T-helper 2 cell (primary cell): ENCODE measurements at places on chromosomes 6 and 20.

- no peak for DNase-seq
These were observed 6.8 kb downstream of the SLC17A9 start for GRCh38 chr20:62959101-62959971.

DNA sequence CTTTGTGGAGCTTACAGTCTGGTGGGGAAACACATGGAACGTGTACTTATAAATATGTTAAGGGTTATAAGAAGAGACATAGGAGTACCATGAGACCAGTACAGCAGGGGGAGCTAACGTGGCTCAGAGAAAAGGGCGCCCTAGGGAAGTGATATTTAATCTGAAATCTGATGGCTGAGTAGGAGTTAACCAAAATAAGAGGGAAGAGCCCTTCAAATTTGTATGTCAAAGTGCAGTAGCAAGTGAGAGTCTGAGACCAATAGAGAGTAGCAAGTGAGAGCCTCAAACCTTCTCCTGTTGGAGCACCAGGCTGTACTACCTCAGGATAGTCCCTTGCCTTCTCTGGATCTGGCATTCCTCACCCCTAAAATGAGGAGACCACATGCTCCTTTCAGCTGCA lies 6.1 kb upstream of the PKIG start:
- no peak for DNase-seq

DNA sequence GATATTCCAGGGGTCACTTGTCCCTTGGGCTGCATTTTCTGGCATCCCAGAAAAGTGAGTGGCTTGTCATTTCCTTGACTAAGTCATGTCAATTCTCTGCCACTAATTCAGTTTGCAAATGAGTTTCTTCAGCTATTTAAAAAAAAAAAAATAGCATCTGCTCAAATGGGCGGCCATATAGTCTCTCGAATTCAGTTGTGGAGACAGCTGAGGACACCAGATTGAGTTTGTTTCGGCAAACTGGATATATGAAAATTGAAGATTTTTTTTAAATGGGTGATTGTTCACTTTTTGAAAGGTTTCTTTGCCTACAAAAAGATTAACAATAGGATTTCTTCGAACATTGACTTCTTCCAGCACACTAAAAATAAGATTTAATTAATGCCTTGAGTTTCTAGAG lies 96.3 kb upstream of the TIAM2 start:
- DNase-seq, result no peak

DNA sequence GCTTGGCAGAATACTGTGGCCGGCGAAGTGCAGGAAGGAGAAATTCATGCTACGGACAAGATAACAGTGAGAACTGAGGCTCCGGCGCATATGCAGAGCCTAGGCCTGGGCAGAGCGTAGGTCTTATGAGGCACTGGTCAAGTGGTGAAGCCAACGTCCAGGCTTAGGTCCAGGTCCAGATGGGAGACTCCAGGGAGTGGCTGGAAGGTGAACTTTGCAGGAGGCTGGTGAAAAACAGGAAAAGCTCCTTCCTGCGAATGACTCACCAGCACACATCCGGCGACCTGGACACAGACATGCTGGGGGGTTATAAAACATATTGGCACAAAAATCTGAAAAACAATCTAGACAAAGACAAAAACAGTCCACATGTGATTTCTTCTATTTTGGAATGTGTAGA lies 15.4 kb downstream of the C6orf141 start:
- DNase-seq, result no peak

- DNase-seq, result no peak
These were observed 13.4 kb downstream of the C20orf173 start for GRCh38 chr20:35515949-35516645.

- no peak for DNase-seq
These were observed 153.4 kb downstream of the CDC5L start for GRCh38 chr6:44540881-44541280.

- no peak for DNase-seq
These were observed 1760.2 kb upstream of the DEFB115 start for GRCh38 chr20:29497261-29497671.

DNA sequence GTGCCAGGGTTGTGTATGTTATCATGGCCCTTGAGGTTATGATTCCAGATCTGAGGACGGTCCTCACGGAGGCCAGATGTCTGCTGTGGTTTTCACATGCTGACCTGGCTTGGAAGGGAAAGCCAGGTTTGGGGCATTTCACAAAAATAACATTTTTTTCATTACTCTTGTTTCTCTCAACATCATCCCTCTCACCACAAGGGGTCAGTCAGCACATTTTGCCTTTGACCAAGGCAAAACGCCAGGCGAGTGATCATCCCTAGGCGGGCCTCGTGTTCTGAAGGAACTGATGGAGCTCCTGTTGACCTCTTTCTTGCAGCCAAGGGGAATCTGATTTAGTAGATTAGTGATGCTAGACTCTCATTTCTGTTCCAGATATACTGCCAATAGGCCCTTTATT lies 133.5 kb downstream of the TBC1D7 start:
- no peak for DNase-seq

DNA sequence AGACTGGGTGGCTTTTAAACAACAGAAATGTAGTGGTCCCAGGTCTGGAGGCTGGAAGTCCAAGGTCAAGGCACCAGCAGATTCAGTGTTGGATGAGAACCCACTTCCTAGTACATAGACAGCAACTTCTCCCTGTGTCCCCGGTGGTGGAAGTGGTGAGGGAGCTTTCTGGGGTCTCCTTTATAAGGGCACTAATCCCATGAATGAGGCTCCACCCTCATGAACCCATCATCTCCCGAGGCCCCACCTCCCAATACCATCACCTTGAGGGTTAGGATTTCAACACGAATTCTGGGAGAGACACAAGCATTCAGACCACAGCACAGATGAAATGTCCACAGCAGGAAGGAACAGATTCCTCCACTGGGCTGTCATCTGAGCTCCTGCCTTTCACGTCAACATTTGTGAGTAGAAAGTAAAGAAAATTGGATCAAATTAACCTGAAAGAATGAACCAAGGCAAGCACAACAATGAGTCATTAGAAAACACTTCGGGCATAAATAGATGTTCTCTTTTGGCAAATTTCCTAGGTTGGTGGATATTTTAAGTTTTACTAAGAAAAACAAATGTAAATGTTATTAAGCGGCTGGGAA lies 130.7 kb downstream of the RNASET2 start:
- DNase-seq, result no peak

- DNase-seq, result no peak
These were observed 180.7 kb upstream of the UST start for GRCh38 chr6:148565930-148566663.

GRCh38 chr6:149267072-149267471 lies 50.4 kb upstream of the TAB2 start:
- no peak for DNase-seq

DNA sequence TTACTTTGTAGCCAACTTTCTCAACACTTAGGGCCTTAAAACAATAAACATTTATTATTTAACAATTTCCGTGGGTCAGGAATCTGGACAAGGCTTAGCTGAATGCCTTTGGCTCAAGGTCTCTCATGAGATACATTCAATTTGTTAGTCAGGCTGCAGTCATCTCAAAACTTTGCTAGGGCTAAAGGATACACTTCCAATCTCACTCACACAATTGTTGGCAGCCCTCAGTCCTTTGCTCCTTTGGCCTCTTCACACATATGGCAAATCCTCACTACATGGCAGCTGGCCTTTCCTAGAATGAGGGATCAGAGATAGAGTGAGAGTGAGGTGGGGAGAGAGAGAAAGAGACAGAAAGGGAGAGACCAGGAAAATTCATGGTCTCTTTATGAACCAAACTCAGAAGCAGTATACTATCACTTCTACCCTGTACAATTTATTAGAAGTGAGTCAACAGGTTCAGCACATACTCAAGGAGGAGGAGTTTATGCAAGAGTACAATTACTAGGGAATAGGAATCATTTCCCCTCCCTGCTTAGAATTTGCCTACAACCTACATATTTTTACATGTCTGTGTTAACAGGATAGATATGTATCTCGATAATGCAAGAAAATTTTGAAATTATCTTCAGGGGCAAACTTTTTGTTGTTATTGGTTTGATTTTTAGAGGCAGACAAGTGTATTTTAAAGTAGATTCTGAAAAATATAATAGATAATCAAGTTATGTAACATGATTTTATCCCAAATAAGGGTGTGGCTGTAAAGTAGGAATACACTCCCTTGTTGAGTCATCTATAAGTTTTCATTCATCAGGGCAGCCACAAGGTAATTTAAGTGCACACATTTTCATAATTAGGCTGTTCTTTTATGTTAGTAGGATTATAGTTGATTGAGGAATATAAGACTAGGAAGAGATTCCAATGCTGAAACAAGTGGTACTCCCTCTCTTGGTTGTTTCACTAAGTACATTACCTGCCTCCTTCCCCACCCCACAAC lies 85.9 kb upstream of the HMGCLL1 start:
- no peak for DNase-seq

DNA sequence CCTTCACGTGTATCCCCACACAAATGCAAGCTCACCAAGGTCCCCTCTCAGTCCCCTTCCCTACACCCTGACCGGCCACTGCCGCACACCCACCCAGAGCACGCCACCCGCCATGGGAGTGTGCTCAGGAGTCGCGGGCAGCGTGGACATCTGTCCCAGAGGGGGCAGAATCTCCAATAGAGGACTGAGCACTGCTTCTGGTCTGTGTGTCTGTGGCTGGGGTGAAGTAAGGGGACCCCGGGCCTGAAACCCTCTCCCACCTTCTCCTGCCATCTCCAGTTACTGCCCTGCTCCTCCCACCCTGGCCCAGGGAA lies 8.3 kb downstream of the MYL9 start:
- DNase-seq, result no peak

GRCh38 chr20:61694682-61695081 lies 371.0 kb downstream of the TAF4 start:
- no peak for DNase-seq

DNA sequence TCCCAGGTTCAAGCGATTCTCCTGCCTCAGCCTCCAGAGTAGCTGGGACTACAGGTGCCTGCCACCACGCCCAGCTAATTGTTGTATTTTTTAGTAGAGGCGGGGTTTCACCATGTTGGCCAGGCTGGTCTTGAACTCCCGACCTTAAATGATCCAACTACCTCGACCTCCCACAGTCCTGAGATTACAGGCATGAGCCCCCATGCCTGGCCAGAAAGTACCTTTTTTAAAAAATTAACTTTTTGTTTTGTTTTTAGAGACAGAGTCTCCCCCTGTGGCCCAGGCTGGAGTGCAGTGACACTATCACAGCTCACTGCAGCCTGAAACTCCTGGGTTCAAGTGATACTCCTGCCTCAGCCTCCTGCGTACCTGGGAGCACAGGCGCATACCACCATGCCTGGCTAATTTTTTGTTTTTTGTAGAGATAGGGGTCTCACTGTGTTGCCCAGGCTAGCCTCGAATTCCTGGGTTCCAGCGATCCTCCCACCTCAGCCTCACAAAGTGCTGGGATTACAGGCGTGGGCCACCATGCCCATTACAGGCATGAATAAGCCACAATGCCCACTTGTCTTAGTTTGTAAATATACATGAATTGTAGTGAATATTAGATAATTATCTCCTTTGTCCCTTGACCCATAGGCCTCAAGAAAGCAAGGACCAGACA lies 17.4 kb upstream of the EEF1A1 start:
- no peak for DNase-seq

- no peak for DNase-seq
These were observed 7.9 kb upstream of the BHLHE23 start for GRCh38 chr20:63014710-63015109.

- DNase-seq, result no peak
These were observed 25.7 kb downstream of the DTD1 start for GRCh38 chr20:18613553-18613952.

GRCh38 chr6:102405860-102406259 lies 1012.4 kb downstream of the GRIK2 start:
- no peak for DNase-seq

DNA sequence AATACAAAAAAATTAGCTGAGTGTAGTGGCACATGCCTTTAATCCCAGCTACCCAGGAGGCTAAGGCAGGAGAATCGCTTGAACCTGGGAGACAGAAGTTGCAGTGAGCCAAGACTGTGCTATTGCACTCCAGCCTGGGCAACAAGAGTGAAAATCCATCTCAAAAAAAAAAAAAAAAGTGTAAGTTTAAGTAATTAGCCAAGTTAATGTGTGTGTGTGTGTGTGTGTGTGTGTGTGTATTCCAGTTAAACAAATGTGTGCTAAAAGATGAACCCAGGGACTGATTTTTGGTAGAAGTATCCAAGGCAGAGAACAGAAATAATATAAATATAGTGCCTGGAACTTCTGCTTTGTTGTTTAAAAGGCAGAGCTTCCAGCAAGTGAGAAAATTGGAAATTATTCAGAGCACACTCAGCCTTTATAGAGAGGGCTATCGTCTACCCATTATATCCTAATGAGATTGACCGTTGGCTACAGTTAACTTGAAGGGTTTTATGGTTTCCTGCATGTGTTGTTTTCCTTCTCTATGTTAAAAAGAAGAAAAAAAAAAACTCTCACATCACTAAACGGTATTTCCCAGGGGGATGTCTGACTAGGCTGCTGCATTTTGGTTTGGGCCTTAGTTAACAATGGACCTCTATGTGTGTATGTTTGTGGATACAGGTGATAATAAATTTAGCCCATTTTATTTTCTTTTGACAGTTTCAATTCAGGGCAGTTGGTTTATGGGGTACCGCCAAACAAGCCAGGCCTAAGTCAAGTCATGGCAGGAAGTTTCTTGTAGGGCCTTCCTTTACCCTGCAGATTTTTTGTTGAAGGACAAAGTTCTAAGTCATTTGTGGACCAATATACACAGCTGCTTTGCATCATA lies 9.8 kb downstream of the SOX4 start:
- DNase-seq, result no peak

DNA sequence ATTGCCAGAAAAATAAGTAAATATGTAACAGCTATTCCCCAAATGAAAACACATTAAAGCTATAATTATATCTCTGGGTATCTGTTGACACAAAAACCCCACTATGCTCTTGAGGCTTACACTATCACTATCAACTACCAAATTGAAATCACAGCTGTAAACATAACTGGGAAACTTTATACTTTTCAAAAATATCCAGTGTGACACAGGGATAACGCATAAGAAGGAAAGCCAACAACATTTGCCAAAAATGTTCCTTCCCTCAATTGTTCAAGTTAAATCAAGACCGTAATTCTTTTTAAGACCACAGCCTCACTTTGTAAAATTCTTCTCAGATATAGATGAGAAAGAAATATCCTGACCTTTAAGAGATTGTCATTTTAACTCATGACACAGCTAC lies 3.1 kb downstream of the ZHX3 start:
- DNase-seq, result no peak

- no peak for DNase-seq
These were observed 142.4 kb downstream of the THBS2 start for GRCh38 chr6:169111203-169111602.

GRCh38 chr6:116144605-116145004 lies 18.7 kb upstream of the COL10A1 start:
- no peak for DNase-seq

DNA sequence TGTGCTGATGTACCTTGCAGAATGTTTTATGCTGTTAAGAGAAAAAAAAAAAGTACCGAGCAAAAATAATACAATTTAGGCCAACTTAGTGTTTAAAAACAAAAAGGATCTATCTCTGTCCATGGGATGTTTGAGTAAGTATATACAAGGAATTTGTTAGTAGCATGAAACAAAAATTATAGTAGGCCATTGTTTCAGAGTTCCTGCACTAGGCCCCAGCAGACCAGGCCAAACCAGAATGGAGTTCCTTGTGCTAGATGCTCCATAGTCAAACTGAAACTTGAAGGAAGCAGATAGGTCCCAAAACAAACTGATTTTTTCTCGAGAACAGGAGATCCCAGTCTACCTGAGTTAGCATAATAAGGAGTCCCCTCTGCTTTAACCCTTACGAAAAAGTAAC lies 72.5 kb downstream of the SNX9 start:
- no peak for DNase-seq

- DNase-seq, result no peak
These were observed 278.6 kb upstream of the TCF21 start for GRCh38 chr6:133610227-133610840.
